ENCODE measurements at places on chromosomes 7 and 10. TPM values are rescaled to one million over a fixed set of nuclear protein-coding genes. Genes with fewer than 3 reads are reported as not detected.

- DNase-seq: no peak
Observed at GRCh38 chr10:96263669-96264068, 7.7 kb downstream of the BLNK start.

The SLC18A3 gene
- not detected for total RNA-seq

DNA sequence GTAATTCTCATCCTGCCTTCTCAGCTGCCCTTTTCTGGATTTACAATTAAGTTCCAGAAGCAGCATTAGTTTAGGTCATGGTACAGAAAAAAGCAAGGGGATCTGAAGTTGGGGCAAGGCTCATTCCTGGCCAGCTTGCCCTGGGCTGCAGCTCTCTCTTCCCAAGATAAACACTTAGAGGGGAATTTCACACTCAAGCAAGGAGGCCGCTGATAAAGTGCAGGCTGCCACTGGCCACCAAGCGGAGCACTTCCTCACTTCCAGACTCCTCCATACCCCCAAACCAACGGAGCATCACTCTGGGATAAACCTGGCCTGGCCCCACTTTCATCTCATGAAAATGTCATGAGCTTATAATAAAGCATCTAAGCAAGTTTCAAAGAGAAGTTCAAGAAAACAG is 445.5 kb upstream of the MKI67 start:
- DNase-seq: no peak

The TMEM273 gene
- 7.7 TPM for total RNA-seq

The OR2A7 gene
- total RNA-seq: not detected

- DNase-seq: no peak
Observed at GRCh38 chr10:3538291-3538655, 246.7 kb downstream of the KLF6 start.

GRCh38 chr10:108241166-108241565 is 1076.7 kb upstream of the SORCS1 start:
- no peak for DNase-seq

DNA sequence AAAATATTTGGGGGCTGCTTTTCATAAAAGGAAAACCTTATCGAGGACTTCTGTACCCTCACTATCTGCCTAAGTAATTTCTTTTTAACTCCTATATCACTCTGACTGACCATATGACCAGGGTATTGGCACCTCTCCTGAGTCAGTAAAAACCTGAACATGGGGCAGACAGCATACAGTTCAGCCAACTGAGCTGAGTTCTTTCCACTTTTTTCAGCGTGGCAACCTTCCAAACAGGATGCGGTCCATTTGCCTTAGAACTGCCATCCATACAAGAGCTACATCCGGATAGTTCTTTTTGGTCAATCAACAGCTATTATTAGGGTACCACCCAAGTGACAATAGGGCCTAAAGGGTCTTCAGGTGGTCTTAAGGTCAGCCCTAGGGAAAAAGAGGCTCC is 122.6 kb downstream of the MARCHF5 start:
- no peak for DNase-seq

GRCh38 chr7:124689523-124689922 is 76.1 kb downstream of the GPR37 start:
- DNase-seq: no peak

GRCh38 chr10:67678335-67678974 is 17.5 kb downstream of the CTNNA3 start:
- DNase-seq: no peak

- DNase-seq: no peak
Observed at GRCh38 chr7:137342828-137343261, 688 bp downstream of the PTN start.

DNA sequence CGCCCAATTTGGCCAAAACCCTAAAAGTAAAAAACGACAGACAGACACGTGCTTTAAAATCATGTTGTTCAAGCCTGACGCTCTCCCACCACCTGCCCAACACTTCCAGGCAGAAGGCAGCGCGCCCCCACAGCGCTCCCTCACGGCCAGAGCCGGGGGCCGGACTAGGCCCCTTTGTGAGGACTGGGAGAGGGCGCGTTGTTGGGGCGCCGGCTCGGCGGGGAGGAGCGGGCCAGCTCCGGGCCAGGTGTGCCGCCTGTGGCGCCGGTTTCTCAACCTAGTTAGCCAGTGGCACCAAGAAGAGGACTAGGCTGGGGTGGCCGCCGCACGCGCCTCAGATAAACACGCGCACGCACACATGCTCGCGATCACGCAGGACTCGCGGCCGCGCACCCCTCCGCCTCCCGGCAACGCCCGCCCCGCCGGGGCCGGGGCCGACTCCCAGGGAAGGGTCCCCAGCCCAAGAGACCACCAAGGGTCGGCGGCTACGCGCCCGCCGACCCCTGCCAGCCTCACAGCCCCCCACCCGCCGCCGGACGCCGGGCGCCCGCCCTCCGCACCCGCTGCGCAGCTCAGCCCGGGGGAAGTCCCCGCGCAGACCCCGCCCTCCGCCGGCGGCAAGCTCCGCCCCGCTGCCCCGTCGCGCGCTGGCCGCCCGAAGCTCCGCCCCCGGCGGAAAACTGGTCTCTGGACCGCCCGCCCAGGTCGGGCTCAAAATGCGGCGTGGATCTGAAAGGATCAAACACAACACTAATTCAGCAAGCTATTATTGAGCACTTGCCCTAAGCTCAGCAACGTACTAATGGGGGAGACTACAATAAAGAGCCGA is at the start of gene IMMP2L:
TSS of gene IMMP2L (minus strand) at position 589 of the 829 bp plus-strand sequence.
- DNase-seq: peak; percentile 95

- no peak for DNase-seq
Observed at GRCh38 chr10:96646301-96646700, 59.5 kb upstream of the TM9SF3 start.

The SPAM1 gene
- not detected for total RNA-seq

DNA sequence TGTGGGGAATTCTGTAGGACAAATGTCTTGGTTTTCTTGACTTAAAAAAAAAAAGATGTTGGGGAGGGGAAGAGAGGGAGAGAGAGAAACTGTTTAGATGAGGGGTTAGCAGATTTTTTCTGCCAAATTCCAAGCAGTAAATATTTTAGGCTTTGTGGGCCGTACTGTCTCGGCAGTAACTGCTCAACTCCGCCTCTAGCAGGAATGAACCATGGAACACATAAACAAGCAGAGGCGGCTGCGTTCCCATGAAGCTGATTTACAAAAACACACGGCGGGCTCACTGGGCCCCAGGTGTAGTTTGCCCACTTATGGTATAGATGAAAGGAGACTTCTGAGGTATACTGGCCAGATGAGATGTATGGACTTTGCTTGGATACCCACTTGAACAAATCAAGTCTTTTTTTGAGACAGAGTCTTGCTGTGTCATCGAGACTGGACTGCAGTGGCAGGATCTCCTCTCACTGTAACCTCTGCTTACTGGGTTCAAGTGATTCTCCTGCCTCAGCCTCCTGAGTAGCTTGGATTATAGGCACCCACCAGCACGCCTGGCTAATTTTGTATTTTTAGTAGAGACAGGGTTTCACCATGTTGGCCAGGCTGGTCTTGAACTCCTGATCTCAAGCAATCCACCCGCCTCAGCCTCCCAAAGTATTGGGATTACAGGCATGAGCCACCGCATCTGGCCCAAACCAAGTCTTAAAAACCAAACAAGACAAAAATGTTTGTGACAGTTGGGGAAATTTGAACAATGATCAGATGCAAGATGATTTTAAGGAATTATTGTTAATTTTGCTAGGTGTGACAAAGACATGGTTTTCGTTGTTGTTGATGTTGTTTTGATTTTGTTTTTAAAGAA is 9.7 kb upstream of the ADAMTS14 start:
- no peak for DNase-seq

GRCh38 chr10:126909147-126909546 is 3.9 kb downstream of the DOCK1 start:
- no peak for DNase-seq

The AKR1C2 gene
- total RNA-seq: 982 TPM

- no peak for DNase-seq
Observed at GRCh38 chr7:43037531-43037930, 74.9 kb upstream of the HECW1 start.

DNA sequence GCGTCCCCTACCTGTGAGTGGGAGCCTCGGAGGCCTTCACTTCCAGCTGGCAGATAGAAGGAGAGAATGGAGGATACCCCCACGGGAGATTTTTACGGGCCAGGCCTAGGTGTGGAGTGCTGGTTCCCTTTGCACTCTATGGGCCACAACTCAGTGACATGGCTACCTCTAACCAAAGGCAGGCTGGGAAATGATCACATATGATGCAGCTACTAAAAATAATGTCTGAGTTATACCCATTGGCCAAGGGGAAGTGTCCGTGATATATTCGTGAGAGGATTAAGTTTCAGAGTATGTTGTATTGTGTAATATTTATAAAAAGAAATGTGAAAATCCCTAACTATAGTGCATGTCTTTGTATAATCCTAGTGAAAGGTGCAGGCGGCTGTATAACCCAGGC is 13.5 kb upstream of the HIPK2 start:
- DNase-seq: no peak

- no peak for DNase-seq
Observed at GRCh38 chr7:134766779-134767519, 12.5 kb upstream of the CALD1 start.

The UCN3 gene
- total RNA-seq: not detected

DNA sequence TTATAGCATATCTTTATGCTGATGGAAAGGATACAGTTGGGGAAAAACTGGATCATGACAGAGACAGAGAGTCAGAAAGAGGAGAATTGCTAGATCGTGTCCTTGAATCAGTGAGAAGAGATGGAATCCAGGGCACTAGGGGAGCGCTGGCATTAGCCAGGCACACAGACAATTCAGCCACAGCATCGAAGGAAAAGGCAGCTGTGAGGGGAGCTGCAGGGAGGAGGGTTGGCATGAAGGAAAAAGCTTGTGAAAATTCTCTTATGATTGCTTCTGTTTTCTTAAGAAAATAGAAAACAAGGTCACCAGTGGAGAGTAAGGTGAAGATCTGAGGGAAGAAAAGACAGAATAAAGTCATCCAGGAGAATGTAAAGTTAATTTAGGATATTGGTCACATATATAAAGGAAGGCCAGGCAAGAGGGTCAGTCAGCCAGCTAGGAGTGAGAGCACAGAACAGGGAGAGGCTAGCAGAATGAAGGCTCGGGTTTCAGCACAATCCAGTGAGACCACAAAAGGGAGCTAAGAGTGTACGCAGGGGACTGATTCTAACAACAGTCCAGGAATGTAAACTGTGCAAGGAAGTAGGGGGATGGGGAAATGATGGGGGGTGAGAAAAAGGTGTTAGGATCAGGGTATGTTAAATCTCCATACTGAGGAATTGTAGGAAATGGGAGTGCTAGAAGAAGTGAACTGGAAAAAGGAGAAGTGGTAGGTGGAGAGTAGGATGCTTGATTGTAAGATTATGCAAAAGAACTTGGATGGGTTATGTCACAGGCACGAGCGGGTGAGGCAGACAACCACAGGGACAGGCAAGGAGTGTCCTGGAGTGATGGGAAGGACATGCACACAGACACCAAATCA is 112.0 kb downstream of the RNF32 start:
- DNase-seq: no peak

The MMP21 gene
- total RNA-seq: 0.17 TPM

DNA sequence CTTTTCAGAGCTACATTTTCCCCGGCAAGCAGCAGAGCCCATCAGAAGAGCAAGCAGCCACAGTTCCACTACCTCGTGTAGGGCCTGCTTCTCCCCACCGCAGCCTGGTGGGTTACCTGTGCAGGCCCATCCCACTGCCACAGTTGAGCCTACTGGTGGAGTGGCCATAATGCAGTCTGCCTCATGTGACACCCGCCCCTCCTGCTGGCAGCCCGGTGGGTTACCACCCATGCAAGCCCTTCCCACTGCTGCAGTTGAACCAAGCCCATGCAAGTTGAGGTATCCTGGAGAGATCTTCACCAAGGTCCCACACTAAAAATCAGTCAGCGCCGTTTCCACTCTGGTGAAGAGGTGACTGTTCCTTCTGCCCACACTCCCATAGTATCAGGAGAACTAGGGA is 32.1 kb upstream of the CNNM1 start:
- DNase-seq: no peak

- DNase-seq: peak; percentile 47
Observed at GRCh38 chr10:78299851-78300468, 266.3 kb downstream of the RPS24 start.

GRCh38 chr10:103661198-103661950 is 167.9 kb downstream of the NEURL1 start:
- DNase-seq: peak; percentile 85

The SPDYE2 gene
- not detected for total RNA-seq

The EN2 gene
- 0.36 TPM for total RNA-seq

- no peak for DNase-seq
Observed at GRCh38 chr7:98126311-98127142, 19.9 kb downstream of the LMTK2 start.

GRCh38 chr10:53093878-53094277 is 321.3 kb upstream of the MBL2 start:
- DNase-seq: no peak

- DNase-seq: no peak
Observed at GRCh38 chr7:70660154-70660818, 471.7 kb upstream of the GALNT17 start.

The PARD3 gene
- 73.1 TPM for total RNA-seq

- DNase-seq: no peak
Observed at GRCh38 chr7:98982686-98983085, 104.4 kb downstream of the TRRAP start.

The GIMAP5 gene
- 7.4 TPM for total RNA-seq

The SUMF2 gene
- total RNA-seq: 35.2 TPM

DNA sequence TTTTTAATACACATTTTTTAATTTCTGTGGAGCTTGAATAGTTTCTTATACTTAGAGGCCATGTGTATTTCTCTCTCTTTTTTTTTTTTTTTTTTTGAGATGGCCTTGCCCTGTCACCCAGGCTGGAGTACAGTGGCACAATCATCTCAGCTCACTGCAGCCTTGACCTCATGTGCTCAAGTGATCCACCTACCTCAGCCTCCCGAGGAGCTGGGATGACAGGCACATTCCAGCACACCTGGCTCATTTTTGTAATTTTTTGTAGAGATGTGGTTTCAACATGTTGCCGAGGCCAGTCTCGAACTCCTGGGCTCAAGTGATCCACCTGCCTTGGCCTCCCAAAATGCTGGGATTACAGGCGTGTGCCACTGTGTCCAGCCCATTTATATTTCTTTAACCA is 64.3 kb downstream of the CDK13 start:
- no peak for DNase-seq

The AKR1B1 gene
- 198 TPM for total RNA-seq

The PDZD7 gene
- total RNA-seq: not detected

- DNase-seq: no peak
Observed at GRCh38 chr10:25786161-25786560, 147.9 kb upstream of the MYO3A start.

DNA sequence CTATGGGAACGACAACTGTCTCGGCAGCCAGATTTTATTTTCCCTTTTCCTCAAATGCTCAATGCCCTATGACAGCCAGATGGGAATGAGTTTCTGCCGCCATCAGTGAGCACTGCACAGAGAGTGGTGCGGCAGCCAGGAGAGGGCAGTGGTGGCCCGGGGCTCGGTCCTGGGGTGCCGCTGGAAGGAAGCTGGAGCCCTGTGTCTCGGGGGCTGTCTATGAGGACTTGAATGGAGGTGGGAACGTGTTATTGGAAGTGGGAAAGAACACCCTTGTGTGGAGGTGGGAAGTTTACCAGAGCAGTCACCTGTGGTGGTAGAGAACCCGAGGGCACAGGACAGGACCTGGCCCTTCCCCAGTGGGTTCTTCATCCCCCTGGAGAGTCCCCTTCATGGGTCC is 35.8 kb downstream of the JAKMIP3 start:
- DNase-seq: no peak

Data from psoas muscle (tissue), 8 donors.